Chondrocyte (in vitro differentiated cells): ENCODE measurements at places on chromosomes 13 and 19. TPM values are rescaled to one million over a fixed set of nuclear protein-coding genes. Genes with fewer than 3 reads are reported as not detected.

The PLPP2 gene
- 0.36 to 4.1 TPM (median 3.0 TPM) in 3 replicates for total RNA-seq

The PLK5 gene
- 0.12 TPM in 1 of 3 replicates, not detected in the others for total RNA-seq

- peaks cover 45% of the 10 kb centered on the region for H3K4me1 ChIP-seq
- peaks cover 15% of the 10 kb centered on the region for H3K27me3 ChIP-seq
- H3K4me3 ChIP-seq = peak within 1 kb of the TSS; percentile 65
- H3K27ac ChIP-seq = peak within 1 kb of the TSS; percentile 82
These were observed at the start of gene FXYD1 for GRCh38 chr19:35138305-35138892. FXYD1 (plus strand) TSS chr19:35138824; CDS start chr19:35140080, 1,256 bp downstream.

DNA sequence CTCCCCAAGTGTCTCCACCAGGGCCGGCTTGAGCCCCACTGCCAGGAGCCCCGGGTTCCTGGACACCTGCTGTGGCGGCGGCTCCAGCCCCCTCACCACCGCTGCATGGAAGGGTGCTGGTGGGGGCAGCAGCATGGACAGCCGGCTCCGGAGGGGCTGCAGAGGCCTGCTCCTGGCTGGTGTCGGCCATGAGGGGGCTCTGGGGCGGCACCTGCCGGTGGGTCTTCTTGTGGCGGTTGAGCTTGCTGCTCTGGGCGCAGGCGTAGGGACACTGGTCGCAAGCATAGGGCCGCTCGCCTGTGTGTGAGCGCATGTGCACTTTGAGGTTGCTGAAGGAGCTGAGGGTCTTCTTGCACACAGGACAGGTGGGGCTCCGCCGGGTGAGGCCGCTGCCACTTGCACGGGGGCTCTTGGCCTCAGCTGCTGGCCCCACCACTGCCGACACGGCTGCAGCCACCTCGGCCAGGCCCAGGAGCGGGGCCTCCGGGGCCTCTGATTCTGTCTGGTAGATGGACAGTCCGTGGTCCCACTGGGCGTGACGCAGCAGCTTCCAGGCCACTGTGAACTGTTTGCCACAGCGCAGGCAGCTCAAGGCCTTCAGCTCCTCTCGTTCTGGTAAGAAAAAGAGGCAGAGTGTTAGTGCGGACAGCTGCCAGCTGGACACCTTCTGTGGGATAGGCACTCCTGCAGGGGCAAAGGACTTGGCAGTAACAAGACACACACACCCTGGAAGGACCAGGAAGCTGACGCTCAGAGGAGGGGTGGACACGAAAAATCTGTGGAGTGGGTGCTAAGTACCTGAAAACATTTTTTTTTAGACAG, 4.1 kb downstream of the ZNF296 start:
- no peak overlapping the region for H3K4me3 ChIP-seq
- no peak for DNase-seq
- no peaks in the 10 kb centered on the region for H3K27me3 ChIP-seq
- H3K4me1 ChIP-seq = peaks cover 8% of the 10 kb centered on the region
- H3K36me3 ChIP-seq = peaks cover 16% of the 10 kb centered on the region

DNA sequence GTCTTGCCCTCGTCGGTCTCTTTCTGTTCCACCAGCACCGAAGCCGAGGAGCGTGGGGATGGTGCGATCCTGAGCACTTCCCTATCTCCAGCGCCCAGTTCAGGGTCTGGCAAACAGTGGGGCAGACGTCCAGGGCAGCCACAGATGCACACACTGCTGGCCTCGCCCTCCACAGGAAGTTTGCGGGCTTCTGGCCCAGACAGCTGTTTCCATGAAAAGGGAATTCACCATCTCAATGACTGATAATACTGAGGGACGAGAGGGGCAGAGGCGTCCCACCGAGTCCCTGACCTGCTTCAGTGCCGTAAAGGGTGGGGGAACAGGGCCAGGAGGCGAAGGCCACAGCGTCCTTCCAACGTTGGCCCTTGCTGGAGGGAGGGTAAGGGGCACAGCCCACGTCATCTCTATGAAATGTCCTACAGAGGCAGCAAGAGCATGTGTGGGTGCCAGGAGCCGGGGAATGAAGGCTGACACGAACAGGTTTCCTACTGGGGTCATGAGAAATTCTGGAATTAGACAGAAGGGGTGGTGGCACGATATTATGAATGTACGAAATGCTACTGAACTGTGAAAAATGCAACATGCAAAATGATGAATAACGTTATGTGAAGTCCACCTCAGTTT, 19.5 kb downstream of the SHC2 start:
- no peak overlapping the region for H3K27ac ChIP-seq
- DNase-seq = no peak
- no peaks in the 10 kb centered on the region for H3K27me3 ChIP-seq
- peaks cover 9% of the 10 kb centered on the region for H3K36me3 ChIP-seq

- no peaks in the 10 kb centered on the region for H3K4me1 ChIP-seq
- no peak overlapping the region for H3K27ac ChIP-seq
- no peak for DNase-seq
- no peaks in the 10 kb centered on the region for H3K27me3 ChIP-seq
These were observed 33.7 kb upstream of the ZNF724 start for GRCh38 chr19:23283925-23284324.

DNA sequence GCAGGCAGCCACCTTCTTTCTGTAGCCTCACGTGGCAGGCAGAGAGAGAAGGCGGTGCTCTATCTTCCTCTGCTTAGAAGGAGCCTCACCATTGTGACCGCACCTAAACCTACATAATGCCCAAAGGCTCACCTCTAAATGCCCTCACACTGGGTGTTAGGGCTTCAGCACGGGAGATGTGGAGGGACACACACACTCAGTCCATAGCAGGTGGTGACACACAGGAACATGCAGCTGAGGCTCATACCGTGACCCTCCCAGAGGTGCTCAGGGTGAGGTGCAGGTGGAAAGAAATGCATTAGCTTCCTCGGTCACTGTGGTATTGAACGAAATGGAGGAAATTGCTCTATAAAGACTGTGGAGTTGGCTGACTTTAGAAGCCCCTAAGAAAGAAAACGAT, 37.7 kb upstream of the TUBGCP3 start:
- H3K4me1 ChIP-seq = no peaks in the 10 kb centered on the region
- peaks cover 44% of the 10 kb centered on the region for H3K27me3 ChIP-seq
- no peak overlapping the region for H3K4me3 ChIP-seq
- H3K27ac ChIP-seq = no peak overlapping the region
- H3K36me3 ChIP-seq = no peaks in the 10 kb centered on the region

DNA sequence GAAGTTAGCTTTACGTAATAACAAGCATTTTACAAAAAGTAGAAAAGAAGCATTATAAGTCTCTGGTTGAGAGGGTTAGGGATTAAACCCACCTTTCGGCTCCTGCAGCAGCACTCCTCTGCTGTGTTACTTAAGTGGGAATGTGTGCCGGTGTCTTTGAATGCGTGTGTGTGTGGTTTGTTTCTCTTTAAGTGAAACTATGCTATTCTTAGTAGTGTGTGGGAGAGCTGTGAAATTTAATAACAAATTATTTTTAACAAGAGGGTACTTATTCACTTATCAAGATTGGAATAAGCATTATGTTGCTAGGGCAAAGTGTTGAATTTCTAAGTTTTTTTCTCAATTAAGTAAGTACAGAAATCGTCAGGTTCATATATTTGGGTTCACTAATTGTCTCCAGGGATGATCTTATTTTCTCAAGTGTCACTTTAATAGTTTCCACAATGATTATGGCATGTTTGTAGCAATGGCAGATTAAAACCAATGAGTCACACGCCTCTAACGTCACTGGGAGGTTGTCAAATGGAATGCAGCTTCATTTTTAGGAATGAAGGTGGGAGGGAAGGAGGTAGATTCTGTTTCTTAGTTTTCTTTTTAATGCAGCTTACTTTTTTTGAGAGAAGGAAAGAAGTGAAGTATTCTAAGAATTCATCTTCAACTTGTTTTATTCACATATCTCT, 151.3 kb downstream of the LMO7 start:
- no peak for DNase-seq
- no peak overlapping the region for H3K27ac ChIP-seq
- peaks cover 25% of the 10 kb centered on the region for H3K4me1 ChIP-seq
- H3K27me3 ChIP-seq = no peaks in the 10 kb centered on the region
- H3K4me3 ChIP-seq = no peak overlapping the region
- peaks cover 4% of the 10 kb centered on the region for H3K36me3 ChIP-seq

DNA sequence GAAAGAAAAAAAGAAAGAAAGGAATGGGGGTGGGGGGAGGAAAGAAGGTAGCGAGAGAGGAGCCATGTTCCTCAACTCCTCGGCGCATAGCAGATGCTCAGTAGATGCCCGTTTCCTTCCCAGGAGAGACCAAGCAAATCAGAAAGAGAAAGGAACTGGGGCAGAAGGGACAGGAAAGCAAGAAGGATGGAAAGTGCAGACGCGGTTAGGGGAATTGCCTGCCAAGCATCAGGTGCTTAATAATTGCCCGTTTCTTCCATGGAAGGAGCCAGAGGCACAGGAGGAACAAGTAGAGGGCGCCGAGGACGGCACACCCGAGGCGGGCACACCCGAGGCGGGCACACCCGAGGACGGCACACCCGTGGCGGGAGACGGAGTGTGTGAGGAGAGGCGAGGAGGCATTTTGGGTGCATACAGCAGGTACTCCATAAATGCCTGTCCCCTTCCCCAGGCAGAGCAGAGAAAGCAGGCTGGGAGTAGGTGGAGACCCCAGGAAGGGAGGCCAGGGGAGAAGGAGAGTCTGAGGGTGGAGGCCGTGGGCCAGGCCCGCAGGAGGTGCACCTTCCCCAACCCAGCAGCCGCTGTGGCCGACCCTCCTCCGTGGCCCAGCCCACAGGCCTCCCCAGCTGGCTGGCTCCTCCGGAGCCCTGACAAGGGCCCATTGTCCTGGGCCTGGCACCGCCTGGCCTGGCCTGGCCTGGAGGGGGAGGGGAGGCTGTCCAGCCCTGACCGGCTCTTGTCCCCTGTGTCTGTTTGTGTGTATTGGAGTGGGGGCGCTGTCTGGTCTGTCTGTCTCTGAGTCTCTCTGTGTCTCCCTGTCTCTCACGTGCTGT, 14.6 kb downstream of the JOSD2 start:
- H3K27me3 ChIP-seq = peaks cover 28% of the 10 kb centered on the region
- DNase-seq = peak; percentile 77
- no peaks in the 10 kb centered on the region for H3K36me3 ChIP-seq

DNA sequence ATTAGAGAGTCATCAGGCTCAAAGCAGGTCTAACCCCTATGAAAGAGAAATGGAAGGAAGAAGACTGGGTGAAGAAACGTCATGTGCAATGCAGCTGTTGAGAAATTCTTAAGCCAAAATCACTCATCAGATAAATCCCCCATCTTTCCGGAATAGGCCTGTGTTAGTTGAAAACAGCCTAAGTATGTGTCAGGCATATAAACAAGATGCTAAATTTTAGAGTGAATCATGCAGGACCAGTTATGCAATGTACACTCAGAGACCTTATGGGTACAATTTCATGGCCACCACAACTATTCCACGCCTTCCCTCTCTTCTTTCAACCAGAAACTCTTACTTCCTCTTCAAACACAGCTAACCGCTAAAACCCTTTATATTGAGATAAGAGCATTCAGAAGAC, 717.7 kb upstream of the ATXN8OS start:
- peaks cover 3% of the 10 kb centered on the region for H3K27me3 ChIP-seq
- no peaks in the 10 kb centered on the region for H3K4me1 ChIP-seq
- H3K4me3 ChIP-seq = no peak overlapping the region
- H3K27ac ChIP-seq = no peak overlapping the region

DNA sequence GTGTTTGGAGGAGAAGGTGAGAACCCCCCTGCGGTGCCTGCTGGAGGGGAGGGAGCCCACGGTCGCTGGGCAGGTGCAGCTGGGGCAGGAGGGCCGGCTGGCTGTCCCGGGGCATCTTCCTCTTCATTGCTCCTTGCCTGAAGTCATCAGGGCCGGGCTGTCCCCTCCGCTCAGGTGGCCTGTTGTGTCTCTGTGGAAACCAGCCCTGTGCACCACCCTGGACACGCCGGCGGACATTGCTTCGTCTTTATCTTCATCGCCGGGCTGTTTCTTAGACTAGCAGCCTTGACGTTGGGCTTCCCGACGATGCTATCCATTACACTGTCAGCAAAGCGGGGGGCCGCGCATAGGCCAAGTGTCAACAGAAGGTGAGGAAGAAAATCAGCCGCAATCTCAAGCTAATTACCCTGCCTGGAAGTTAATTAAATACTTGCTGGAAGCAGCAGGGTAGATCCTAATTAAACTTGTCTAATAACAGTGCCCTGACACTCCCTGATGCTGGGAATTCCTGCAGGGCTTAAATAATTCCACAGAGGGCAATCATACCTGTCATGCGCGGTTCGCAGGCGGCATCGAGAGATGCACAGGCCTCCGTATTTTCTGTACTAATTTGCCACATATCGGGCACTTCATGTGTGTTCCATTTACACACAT, 111.4 kb upstream of the SOX1 start:
- no peaks in the 10 kb centered on the region for H3K27me3 ChIP-seq
- H3K36me3 ChIP-seq = peaks cover 2% of the 10 kb centered on the region
- no peaks in the 10 kb centered on the region for H3K4me1 ChIP-seq
- no peak overlapping the region for H3K4me3 ChIP-seq

DNA sequence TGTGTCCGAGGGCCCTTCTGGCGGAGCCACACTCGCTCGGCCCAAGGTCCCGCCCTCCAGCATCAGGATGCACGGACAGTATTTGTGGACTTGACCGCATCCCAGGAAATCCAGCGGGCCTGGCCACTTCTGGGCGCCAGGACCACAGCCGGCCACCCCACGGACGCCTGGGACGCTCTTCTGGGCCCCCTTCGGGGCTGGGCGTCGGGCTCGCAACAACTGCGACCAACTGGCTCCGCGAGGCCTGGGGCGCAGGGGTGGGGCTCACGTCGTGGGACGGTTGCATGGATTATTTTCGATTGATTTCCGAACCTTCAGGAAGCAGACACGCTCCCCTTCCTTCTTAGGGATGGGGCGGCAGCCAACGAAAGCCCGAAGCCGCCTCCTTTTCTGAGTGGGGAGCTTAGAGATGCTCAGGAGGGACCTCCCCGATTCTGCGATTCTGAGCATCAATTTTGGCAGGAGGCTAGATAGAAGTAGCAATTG, 521 bp upstream of the NUP58 start:
- peaks cover 28% of the 10 kb centered on the region for H3K4me1 ChIP-seq
- peaks cover 2% of the 10 kb centered on the region for H3K36me3 ChIP-seq

- H3K4me1 ChIP-seq = peaks cover 8% of the 10 kb centered on the region
- no peaks in the 10 kb centered on the region for H3K27me3 ChIP-seq
- peak overlapping the region; percentile 95 for H3K4me3 ChIP-seq
- DNase-seq = no peak
- peak overlapping the region; percentile 94 for H3K27ac ChIP-seq
These were observed 1.2 kb downstream of the LYPD3 start for GRCh38 chr19:43464134-43464775.
